ENCODE measurements at places on chromosomes 6 and 20. TPM values are rescaled to one million over a fixed set of nuclear protein-coding genes. Genes with fewer than 3 reads are reported as not detected.

Gene FAXC
- total RNA-seq: 17.2 TPM

Gene ADAM33
- total RNA-seq: 4.0 TPM

Gene PRDM13
- 0.15 TPM for total RNA-seq

Gene POU3F2
- 0.15 TPM for total RNA-seq

Gene PACRG
- 0.26 TPM for total RNA-seq

Gene PSORS1C2
- 0.31 TPM for total RNA-seq

Gene LY6G6C
- 0.24 TPM for total RNA-seq

Gene CLPSL1
- not detected for total RNA-seq

Gene CFB
- 0.31 TPM for total RNA-seq

Gene ACOT13
- 38.0 TPM for total RNA-seq

Gene COX4I2
- total RNA-seq: not detected

Gene MEI4
- total RNA-seq: 0.55 TPM

Gene MYH7B
- 0.42 TPM for total RNA-seq

Gene EIF2S2
- total RNA-seq: 188 TPM

Gene RAET1G
- total RNA-seq: not detected

Gene PEX6
- total RNA-seq: 15.6 TPM

Gene NKX2-2
- total RNA-seq: 0.11 TPM

Gene C6orf141
- 35.9 TPM for total RNA-seq

Gene MTRF1L
- 29.2 TPM for total RNA-seq

Gene CLVS2
- 0.26 TPM for total RNA-seq

Gene DNAH8
- not detected for total RNA-seq

Gene TRIM15
- total RNA-seq: not detected

Gene GMPR
- 0.70 TPM for total RNA-seq

Gene F13A1
- 0.18 TPM for total RNA-seq

Gene POPDC3
- total RNA-seq: 6.0 TPM

Gene ZBTB46
- total RNA-seq: 27.3 TPM

Gene LPA
- 0.15 TPM for total RNA-seq

Gene COL21A1
- total RNA-seq: 1.4 TPM

Gene UNC93A
- total RNA-seq: 0.94 TPM

Gene GHRH
- 0.68 TPM for total RNA-seq

Gene PAK5
- total RNA-seq: 0.20 TPM

Gene EYA2
- 0.74 TPM for total RNA-seq

Gene RXRB
- total RNA-seq: 16.8 TPM

Gene MYLK2
- total RNA-seq: 0.57 TPM

Gene FKBP1C
- total RNA-seq: 1.2 TPM

Gene TAAR9
- not detected for total RNA-seq

Gene MLIP
- not detected for total RNA-seq

Gene IRAK1BP1
- 4.0 TPM for total RNA-seq

Gene BMP2
- 6.6 TPM for total RNA-seq

Gene SLC13A3
- 17.5 TPM for total RNA-seq

Gene SSTR4
- not detected for total RNA-seq

Gene BPIFB2
- total RNA-seq: not detected

Gene C20orf144
- 0.26 TPM for total RNA-seq

Gene IPCEF1
- 0.48 TPM for total RNA-seq

Gene PGBD1
- total RNA-seq: 10.1 TPM

Gene BEND3
- total RNA-seq: 72.1 TPM

Gene GNMT
- total RNA-seq: 1.1 TPM

Gene SUMO4
- 1.5 TPM for total RNA-seq

Gene FHL5
- total RNA-seq: not detected

Gene EFHC1
- total RNA-seq: 11.8 TPM

All from H9 (cell line).